ENCODE measurements at places on chromosomes 16 and 17. TPM values are rescaled to one million over a fixed set of nuclear protein-coding genes. Genes with fewer than 3 reads are reported as not detected.

ANKFN1 gene
- not detected for total RNA-seq

GJC1 gene
- 154 TPM for total RNA-seq

CA7 gene
- total RNA-seq, result 1.8 TPM

USH1G gene
- total RNA-seq, result 1.7 TPM

OSGIN1 gene
- total RNA-seq, result 0.48 TPM

SULT1A4 gene
- total RNA-seq, result 0.82 TPM

ECI1 gene
- 80.0 TPM for total RNA-seq

SLC6A2 gene
- total RNA-seq, result not detected

GRCh38 chr16:84063980-84064379, 21.4 kb upstream of the SLC38A8 start:
- no peak for DNase-seq

- DNase-seq, result no peak
Measured at GRCh38 chr17:43142153-43142552, 17.0 kb upstream of the BRCA1 start.

- DNase-seq, result no peak
Measured at GRCh38 chr16:82846806-82847205, 220.0 kb downstream of the CDH13 start.

GRCh38 chr17:78138204-78139060, 7.8 kb upstream of the C17orf99 start:
- no peak for DNase-seq

GRCh38 chr17:63075969-63076368, 109.9 kb downstream of the TANC2 start:
- no peak for DNase-seq

DNA sequence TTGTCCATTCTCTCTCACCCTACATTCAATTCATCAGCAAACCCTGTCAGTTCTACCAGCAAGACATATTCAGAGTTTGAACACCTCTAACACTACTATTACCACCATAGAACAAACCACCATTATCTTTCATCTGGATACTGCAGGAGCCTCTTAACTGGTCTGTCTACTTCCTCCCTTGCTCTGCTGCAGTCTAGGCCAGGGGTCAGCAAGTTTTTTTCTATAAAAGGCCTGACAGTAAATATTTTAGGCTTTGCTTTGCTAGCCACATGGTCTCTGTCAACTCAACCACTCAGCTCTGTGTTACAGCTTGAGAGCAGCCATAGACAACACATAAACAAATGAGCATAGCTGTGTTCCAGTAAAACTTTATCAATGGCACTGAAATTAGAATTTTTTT, 13.8 kb downstream of the KCTD19 start:
- DNase-seq, result no peak

- no peak for DNase-seq
Measured at GRCh38 chr17:55434721-55435120, 13.1 kb upstream of the MMD start.

All from H1 (cell line).